ENCODE measurements at places on chromosomes 5 and 9. TPM values are rescaled to one million over a fixed set of nuclear protein-coding genes. Genes with fewer than 3 reads are reported as not detected.

FYB1 gene
- total RNA-seq = 262 TPM

SLCO4C1 gene
- 0.95 TPM for total RNA-seq

IFNA21 gene
- not detected for total RNA-seq

IL13 gene
- 130 TPM for total RNA-seq

OR13D1 gene
- total RNA-seq = not detected

NXNL2 gene
- total RNA-seq = not detected

RABEPK gene
- 17.6 TPM for total RNA-seq

CARTPT gene
- total RNA-seq = not detected

GPR150 gene
- 0.54 TPM for total RNA-seq

RXRA gene
- 1.5 TPM for total RNA-seq

FOXD1 gene
- total RNA-seq = 0.20 TPM

Measured in T-helper 1 cell treated with Interleukin-12 subunit alpha and Interleukin-12 subunit beta and Interleukin-4 antibody, amounts not matched to agents 30 ng/mL and 1 ng/mL, for 36 hours (primary cell).